Activated T-helper 1 cell treated with anti-CD3 and anti-CD28 coated beads, Interleukin-12 subunit alpha, Interleukin-12 subunit beta, Interleukin-2, Interleukin-4 antibody, amounts not matched to agents 30 ng/mL and 10 ng/mL and 1 ng/mL, durations not matched to agents 14 hours and 24 hours and 36 hours (primary cell): ENCODE measurements at places on chromosomes 7 and 10.

DNA sequence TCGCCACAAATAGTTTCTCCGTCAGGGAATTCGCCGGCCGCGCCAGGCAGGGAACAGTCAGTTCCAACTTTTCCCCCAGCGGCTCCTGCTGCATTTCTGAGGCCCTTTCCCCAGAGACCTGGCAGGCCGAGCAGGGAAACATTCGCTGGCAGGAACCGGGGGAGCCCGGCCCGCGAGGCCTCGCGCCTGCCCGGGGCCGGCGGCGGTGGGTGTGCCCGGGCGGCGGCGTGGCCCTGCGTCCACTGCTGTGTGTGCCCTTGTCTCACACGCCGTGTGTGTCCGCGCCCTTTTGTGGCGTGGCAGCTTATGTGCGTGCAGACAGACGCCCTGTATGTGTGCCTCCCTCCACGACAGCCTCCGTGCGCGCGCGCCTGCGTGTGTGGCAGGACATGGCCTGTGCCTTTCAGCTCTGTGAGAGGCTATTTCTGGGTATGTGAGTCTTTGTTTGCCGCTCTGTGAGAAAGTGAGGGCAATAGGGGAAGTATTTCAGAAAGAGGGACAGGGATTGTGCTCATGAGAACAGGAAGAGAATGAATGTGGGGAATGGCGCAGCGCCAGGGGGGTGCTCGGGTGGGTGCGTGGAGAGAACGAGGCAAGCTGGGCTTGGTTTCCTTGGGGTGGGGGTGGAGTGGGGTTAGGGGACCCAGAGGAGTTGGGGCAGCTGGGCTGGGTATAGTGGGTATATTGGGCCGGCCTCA, 689 bp upstream of the SMARCD3 start:
- no peak for DNase-seq

GRCh38 chr10:61164458-61165160, 220.6 kb upstream of the RHOBTB1 start:
- no peak for DNase-seq

DNA sequence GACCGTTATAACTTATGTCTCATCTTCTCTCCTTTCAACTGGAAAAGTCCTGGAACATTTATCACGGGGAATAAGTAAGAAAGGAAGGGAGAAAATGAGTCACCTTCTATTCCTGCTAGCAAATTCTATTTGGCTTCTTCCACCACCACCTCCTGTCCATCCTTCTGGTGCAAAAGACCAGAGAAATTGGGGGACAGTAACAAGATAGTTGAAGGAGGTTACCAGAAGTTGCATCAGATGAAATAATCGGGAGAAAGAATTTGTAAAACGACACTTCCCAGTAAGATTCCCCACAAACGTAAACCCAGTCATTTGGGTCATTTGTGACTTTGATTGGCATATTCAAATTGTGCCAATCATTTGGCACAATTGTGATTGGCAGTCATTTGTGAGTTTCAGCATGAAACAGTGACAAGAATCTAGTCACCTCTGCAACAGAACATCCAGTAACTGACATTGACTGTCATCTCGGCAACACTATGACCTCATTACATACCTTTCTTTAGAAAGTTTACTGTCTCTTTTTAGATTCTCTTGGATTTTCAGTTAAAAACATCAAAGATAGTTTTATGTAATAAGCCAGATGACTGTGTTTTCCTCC, 51.3 kb upstream of the PIK3CG start:
- DNase-seq: no peak

DNA sequence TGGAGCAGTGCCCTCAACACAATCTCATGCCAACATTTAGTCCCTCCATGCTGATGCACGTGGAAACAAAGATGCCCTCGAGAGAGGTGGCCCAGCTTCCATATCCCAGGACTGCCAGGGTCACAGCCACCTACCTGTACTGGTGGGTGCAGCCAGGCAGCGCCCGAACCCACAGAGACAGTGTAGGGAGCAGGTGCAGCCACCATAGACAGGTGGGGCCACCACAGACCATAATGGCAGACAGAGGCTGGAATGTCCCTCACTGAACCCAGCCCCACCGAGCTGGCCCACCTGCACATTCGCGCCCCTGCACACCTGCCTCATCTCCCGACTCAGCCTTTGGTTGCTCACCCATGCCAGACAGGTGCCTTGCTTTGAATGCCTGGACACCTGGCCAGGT, 18.3 kb upstream of the CPXM2 start:
- DNase-seq: no peak

GRCh38 chr7:66170309-66171231, 34.6 kb upstream of the TPST1 start:
- no peak for DNase-seq

DNA sequence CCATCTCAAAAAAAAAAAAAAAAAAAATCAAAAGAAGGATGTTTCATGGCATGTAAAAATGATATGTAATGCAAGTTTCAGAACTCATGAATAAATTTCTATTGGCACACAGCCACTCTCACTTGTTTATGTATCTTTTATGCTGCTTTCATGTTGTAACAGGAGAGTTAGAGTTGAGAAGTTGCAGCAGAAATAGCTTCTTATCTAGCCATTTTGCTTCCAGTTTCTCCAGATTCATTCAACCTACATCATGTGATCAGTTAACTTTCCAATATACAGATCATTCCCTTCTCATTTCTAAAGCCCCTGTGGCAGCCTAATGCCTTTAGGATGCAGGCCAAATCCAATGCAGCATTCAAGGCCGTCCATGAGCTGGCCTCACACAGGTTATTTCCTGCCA, 30.4 kb downstream of the ZNF786 start:
- no peak for DNase-seq

DNA sequence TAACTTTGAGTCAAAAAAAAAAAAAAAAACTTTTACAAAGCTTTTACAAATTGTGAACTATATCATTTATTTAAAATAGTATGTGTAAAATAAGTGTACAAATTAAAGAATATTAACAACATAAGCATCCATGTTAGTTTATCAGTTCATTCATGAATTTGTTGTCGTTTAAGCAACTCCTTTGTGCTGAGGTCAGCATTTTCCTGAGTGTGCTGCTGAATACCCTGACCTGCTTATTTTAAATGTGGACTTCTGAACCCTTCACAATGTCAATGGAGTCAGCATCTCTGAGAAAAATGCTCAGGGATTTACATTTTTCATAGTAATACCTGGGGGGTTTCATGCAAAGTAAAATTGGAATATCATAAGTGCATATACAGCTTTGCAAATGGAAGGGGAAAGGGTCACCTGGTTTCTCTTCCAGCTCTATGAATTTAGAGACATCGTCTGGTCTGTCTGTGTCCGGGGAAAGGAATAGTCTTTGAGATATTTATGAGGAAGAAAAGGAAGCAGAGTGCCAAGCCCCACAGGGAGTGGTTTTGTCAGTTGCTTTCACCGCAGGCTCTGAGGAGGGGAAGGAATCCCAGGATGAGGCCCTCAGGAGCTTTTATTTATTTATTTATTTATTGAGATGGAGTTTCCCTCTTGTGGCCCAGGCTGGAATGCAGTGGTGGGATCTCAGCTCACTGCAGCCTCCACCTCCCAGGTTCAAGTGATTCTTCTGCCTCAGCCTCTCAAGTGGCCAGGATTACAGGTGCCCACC, 125.5 kb upstream of the SVIL start:
- DNase-seq: no peak

GRCh38 chr7:12524794-12525386, 45.6 kb upstream of the SCIN start:
- no peak for DNase-seq

DNA sequence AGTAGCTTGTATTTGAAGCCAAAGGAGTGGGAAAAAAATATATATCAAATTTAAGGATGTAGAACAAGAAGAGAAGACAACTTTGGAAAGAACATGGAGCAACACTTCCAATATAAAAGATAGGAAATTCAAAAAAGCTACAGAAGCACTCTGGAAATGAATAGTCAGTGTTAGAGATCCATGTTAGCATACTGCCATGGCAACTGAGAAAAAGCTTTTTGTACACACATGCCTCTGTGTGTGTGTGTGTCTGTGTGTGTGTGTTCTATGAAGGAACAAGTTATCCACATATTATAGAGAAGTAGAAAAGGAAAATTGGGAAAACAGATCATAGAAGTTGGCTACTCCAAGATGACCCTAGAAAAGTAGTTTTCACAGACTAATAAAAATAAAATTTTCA, 96.3 kb downstream of the LRRTM3 start:
- DNase-seq: no peak

GRCh38 chr10:51487576-51487975, 211.8 kb downstream of the CSTF2T start:
- no peak for DNase-seq

DNA sequence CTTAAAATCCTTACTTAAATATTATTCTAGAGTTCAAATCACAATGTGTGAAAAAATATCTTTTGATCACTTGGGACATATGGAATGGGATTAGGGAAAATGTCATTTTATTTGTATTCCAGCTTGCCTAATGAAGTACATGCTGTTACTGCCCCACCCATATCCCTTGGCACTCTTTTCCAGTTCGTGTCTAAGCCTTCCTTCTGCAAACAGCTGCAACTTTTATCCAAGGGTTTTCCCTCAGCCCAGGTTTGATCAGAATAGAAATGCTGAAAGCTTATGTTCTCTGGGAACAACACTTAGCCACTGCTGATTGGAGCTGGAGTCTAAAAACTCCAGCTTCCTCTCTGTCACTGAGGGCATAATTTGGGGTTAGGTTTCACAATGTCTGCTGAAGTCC, 214.1 kb upstream of the FAM3C start:
- no peak for DNase-seq

- no peak for DNase-seq
Observed at GRCh38 chr7:28157076-28157745, 23.4 kb downstream of the JAZF1 start.

DNA sequence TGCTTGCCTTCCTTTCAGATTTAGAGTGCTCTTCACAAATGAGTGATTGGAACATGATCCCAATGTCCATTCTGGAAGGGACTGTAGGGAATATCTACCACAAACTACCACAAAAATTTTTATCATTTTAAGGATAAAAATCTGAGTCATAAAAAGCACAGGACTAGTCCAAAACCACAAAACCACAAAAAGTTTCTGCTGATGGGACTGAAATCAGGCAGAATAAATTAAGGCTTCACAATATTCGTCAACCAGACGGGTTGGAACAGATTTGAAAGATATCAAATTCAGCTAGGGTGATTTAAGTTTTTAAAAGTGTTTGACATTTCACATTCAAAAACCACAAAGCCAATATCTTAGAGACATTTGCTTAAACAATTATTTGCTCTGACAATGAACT, 100.1 kb upstream of the PTN start:
- no peak for DNase-seq

GRCh38 chr7:79124331-79124730, 329.1 kb downstream of the MAGI2 start:
- DNase-seq: no peak

DNA sequence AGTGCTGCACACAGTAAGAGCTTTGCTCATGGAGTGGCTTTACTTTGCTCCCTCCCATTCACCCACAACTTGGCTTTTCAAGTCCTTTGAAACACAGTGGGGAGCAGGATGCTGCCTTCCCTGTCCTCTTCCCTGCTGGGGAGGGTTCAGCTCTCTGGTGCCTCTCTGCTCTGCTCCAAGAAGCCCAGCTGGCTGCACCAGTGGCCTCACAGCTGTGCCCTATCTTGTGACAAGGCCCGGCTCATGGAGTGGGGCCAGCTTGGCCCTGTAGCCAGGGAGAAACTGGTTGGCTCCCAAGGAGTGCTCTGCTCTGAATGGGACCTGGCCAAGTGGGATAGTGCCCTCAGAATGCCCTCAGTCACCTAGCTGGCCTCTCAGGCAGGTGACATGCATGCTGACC, 212.3 kb upstream of the ZMIZ1 start:
- DNase-seq: no peak

GRCh38 chr7:101121991-101122932, 4.6 kb upstream of the SERPINE1 start:
- no peak for DNase-seq

GRCh38 chr7:30841025-30841735, 70.0 kb downstream of the MINDY4 start:
- DNase-seq: no peak

DNA sequence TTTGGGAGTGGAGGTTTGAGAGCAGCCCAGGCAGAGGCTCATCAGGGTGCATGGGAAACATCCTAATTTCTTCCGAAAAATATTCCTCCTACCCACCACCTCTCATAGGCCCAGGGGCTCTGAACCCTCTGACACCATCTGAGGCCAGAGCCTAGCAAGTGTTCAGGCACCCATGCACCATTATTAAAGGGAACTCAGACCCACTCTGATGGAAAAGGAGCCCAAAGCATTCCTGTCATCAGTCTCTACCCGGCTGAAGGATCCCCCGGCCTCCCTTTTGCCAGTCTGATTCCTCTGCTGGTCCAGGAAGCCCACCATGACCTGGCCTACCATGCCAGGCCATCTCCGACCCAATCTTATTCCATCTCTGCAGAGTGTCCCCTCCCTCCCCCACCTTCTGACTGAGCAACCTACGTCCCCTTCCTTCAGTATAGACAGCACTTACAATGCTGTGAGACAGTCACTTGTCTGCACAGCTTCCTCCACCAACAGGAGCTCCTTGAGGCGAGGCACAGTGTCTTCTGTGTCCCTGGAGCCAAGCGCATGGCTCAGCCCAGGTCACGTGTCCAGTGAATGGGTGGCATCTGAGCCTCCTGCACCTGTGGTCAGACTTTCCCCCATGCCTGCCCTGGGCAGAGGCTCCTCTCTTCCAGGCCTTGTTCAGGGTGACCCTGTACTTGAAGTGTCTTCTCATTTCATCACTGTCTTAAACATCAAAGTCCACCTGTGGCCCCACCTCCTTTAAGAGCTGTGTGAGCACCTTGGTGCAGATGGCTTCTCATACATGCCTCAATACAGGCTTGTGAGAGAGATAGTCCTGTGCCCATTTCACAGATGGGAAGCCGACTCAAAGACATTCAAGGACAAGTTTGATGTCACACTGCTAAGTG, 889 bp upstream of the GPR15LG start:
- no peak for DNase-seq

- DNase-seq: no peak
Observed at GRCh38 chr7:5435291-5436002, 11.8 kb upstream of the TNRC18 start.
